NCI-H187 treated with DMSO at 0.1 percent for 48 hours (cell line): ENCODE measurements at places on chromosomes 11 and 22.

DNA sequence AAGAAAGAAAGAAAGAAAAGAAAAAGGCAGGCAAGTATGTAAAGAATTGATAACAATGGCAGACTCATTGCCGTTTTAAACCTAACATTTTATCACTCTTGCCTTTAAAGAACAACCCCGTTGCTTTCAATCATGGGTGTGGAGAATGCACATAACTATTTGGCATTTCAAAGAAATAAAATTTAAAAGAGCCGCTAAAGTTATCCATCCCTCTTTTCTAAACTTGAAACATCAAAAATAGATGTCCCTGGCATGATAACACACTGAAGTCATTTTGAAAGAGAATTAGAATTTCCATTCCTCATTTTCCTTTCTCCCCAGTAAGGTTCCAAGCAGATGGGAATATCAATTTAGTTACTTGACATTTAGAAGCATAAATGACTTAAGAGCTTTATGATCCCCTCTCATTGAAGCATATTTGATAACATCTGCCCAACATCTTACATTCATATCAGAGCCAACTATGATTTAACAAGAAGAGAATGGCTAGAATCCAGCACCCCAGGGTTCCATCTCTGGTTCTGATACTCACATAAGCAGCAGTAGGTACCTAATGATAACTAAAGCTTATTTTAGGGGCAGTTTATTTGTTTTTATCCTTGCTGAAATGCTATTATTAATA, 529.6 kb upstream of the LRRC4C start:
- DNase-seq = no peak

DNA sequence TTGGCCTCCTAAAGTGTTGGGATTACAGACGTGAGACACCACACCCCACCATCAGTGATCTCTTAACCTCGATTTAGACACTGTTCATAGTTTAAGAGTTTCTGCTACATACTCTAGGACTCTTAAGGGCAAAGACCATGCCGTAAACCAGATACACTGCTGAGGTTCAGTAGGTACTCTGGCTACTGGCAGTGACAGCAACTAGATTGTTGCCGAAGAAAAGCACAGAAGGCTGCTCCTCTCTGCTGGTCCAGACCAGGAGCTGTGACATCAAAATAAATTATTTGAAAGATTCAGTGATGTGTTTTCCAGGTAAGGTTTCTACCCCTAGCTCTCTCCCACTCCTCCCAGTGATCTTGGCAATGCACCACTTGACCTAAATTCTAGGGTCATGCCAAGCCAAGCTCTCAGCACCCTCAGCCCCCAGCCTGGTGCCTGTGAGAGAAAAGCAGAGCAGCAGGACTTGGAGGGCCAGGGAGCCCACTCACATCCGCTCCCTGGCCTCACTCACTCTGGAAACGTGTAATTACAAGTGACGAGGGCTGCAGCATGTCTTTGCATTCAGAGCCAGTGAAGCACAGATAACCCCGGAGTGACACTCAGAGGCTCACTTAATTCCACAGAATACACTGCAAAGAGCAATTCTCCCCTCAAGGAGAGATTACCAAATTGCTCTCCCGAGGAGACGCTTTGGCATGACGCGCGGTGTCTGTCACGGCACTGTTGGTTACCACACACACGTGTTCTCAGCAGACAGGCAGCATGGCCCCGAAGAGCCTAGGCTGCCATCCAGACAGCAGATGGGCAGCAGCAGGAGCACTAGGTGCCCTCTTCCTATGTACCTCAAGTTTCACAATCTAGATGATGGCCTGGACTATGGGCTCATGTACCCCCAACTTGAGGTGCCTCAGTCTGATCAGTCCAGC, 96.9 kb upstream of the PITPNB start:
- DNase-seq = no peak

- no peak for DNase-seq
Observed at GRCh38 chr11:110720431-110721275, 8.4 kb upstream of the ARHGAP20 start.

- peak; percentile 40 for DNase-seq
Observed at GRCh38 chr11:73143126-73143838, 1.2 kb upstream of the FCHSD2 start.

- DNase-seq = no peak
Observed at GRCh38 chr11:71118671-71119250, 133.6 kb downstream of the SHANK2 start.

- DNase-seq = no peak
Observed at GRCh38 chr22:46070215-46070802, 80.0 kb upstream of the PPARA start.

- no peak for DNase-seq
Observed at GRCh38 chr11:70532066-70532440, 133.7 kb downstream of the CTTN start.

DNA sequence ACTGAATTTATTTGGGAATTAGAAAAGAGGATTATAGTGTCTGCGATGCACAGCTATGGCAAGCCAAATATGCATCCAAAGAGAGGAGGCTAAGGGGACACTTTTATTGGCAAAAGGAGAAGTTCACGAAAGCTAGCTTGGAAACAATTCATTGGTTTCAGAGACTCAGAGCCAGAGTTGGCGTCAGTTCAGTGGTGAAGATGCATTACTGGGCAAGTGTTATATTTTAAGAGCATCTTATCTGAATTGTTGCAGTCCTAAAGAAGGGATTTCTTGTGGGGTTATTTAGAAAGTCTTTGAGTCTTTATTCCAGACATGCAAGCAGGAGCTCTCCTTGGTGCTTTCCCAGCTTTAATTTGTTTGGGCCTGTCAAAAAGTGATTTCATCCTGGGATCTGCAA, 15.0 kb downstream of the CLDN5 start:
- no peak for DNase-seq

- no peak for DNase-seq
Observed at GRCh38 chr11:87353771-87354345, 316.1 kb downstream of the TMEM135 start.

DNA sequence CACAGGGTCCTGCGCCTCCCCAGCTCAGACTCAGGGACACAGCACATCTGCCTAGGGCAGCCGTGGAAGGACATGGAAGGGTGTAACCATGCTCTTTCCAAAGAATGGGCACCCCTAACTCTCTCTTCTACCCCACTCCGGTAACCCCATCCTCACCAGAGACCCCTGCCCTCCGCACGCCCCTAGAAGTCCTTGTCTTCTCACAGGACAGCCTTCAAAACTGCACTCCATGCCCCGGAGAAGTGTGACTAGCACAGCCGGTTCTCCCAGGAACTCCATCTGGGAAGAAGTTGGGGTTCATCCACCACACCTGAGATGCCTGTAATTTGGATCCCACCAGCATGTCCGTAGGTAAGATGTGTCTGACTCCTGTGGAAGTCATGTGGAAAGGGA, 25.0 kb downstream of the P2RY2 start:
- no peak for DNase-seq

GRCh38 chr11:125943661-125944349, 2.0 kb upstream of the VSIG10L2 start:
- DNase-seq = no peak

DNA sequence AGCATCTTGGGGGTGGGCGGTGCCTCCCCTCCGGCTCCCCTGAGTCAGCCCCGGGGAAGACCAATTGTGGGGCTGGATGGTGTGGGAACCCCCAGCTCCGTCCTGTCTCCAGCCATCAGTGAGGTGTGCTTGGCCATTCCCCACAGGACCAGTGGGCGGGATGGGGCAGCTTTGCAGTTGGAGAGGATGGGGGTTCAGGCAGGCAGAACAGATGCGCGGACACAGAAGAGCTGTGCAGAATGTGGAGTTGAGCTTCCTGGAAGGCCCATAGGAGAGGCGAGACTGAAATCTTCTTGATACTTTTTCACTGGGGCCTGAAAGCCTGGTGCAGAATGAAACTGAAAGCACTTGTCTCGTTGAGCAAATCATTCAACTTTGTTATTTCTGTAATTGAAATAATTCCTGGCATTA, 23.8 kb downstream of the PARVB start:
- DNase-seq = no peak

DNA sequence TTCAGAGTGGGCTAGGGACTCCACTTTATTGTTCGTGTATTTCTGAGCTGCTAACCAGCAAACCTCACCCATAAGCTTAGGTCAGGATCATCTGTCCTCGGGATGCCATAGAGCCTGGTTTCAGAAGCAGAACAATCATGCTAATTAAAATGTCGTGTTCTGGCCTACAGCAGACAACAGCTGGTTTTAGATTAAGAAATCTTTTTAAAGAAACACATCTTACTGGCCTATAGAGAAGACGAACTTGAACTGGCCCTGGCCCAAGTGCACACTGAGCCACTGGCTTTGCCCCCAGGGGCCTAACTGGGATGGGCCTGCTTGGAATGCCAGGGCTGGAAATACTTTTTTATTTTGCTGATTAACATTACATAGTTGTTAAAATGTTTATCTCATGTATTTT, 63.2 kb downstream of the ALX4 start:
- no peak for DNase-seq

DNA sequence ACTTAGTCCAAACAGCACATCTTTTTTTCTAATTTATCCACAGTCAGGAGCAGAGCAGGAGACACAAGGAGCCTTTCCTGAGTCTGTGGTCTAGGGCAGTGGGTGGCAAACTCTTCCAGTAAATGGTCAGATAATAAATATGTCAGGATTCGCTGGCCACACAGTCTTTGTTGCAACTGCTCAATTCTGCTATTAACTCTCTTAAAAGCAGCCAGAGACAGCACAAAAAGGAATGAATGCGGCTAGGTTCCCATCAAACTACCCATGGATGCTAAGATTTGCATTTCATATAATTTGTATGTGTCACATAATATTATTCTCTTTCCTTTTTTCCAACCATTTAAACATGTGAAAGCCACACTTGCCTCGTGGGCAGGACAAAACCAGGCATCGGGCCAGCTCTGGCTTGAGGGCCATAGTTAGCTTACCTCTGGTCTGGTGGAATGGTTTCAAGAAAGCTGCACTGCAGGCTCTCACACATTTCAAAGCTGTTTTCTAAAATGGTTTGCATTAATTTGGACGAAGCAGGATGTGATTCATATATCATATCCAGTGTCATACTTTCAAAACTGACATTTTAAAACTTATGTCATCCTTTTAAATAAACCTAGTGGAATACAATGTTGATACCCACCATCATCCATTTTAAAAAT, 64.7 kb upstream of the CD5 start:
- no peak for DNase-seq

DNA sequence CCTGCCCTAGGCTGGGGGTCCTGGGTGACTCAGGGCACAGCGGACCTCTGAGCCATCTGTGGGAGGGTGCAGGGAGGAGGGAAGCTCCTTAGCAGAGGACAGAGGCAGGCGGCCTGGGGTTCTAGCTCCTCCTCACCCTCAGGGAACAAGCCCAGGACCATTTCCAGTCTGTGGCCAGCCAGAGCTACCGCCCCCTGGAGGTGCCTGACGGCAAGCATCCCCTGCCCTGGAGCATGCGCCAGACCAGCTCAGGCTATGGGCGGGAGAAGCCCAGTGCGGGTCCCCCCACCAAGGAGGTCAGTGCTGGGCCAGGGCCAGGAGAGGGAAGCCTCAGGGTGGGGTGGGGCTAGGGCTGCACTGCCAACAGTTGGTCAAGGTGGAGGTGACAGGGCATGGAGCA, 26.0 kb upstream of the LRRC10B start:
- no peak for DNase-seq

GRCh38 chr11:8338138-8338537, 74.5 kb upstream of the LMO1 start:
- no peak for DNase-seq

DNA sequence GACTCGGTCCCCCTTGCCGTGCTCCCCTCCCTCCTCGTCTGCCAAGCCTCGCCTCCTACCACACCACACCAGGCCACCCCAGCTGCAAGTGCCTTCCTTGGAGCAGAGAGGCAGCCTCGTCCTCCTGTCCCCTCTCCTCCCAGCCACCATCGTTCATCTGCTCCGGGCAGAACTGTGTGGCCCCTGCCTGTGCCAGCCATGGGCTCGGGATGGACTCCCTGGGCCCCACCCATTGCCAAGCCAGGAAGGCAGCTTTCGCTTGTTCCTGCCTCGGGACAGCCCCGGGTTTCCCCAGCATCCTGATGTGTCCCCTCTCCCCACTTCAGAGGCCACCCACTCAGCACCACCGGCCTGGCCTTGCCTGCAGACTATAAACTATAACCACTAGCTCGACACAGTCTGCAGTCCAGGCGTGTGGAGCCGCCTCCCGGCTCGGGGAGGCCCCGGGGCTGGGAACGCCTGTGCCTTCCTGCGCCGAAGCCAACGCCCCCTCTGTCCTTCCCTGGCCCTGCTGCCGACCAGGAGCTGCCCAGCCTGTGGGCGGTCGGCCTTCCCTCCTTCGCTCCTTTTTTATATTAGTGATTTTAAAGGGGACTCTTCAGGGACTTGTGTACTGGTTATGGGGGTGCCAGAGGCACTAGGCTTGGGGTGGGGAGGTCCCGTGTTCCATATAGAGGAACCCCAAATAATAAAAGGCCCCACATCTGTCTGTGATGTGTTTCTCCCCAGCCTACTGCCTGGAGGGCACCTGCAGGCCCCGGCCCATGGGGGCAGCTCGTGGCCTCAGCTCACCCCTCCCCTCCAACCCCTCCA, 29.8 kb downstream of the CAPN1 start:
- DNase-seq = no peak

DNA sequence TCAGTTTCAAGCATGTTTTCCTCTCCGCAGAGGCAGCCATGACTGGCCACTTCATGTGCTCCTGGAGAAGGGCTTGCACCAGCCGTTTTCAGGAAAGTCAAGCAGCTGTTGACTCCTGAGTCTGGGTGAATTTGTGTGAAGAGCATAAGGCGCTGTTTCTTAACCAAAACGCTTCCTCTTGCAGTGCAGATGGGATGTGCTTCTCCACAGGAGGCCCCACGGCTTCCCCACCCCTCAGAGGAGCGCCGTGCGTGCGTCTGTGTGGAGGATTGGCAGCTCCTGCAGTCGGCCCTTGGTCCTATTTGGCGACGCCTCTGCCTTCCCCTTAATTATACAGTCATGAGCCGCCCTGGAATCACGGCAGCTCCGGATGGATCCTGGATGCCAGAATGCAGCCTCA, 54.1 kb upstream of the B3GAT1 start:
- DNase-seq = no peak

DNA sequence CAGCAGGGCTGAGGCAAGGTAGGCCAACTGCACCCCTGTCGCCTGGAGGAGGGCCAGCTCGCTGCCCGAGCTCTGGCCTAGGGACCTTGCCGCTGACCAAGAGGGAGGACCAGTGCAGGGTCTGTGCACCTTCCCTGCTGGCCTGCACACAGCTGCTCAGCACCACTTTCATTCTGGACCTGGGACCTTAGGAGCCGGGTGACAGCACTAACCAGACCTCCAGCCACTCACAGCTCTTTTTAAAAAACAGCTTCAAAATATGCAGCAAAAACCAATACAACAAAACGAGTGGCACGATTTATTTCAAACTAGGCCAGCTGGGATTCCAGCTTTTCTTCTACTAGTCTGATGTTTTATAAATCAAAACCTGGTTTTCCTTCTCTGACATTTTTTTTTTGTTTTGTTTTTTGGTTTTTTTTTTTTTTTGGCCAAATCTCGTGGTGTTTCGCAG, 18.0 kb downstream of the RSPH14 start:
- DNase-seq = no peak
